Stimulated activated CD4-positive, alpha-beta T cell treated with anti-CD3 and anti-CD28 coated beads, Interleukin-1b, Interleukin-23, amount 100 ng/mL, for 1 hour (primary cell): ENCODE measurements at places on chromosomes 7 and 10.

DNA sequence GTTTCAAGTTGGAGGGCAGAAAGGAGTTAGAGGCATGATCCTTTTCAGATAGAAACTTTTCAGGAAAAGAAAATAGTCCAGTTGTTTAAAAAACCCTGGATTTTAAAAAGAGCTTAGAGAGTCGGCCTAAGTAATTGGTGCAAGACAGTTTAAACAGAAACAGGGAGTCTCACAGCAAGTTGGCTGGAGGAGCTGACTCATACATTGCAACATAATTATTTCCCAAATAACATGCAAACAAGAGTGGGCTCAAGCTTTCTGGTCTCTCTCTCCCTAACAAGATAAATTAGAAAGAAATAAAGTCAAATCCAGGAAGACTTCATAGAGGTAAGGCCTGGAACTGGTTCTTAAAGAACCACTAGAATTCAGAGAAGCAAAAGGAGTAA is 100.3 kb upstream of the AGBL3 start:
- no peak for DNase-seq

GRCh38 chr10:116952729-116953128 is 52.3 kb downstream of the SHTN1 start:
- DNase-seq, result no peak

GRCh38 chr7:120521761-120522737 is 249.1 kb downstream of the KCND2 start:
- DNase-seq, result no peak

DNA sequence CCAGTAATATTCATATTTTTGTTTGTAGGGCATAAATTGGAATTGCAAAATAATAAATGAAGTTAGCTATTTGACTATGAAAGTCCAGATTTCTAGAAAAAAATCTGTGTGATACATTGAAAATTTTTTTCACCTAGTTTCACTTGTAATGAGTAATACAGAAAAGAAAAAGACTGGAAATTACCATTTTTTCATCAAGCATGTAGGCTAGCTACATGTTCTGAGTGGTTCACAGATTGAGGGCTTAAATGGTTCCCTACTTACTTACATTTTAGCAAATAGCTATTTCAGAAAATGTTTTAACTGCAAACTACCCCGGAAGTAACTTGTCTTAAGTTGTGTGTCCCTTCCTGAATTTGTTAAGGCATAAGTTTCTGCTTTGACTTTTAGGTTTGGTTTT is 396.0 kb downstream of the PHF14 start:
- no peak for DNase-seq

GRCh38 chr7:151865070-151865670 is 11.7 kb downstream of the PRKAG2 start:
- DNase-seq, result no peak

- DNase-seq, result no peak
Observed at GRCh38 chr7:132168239-132168638, 408.0 kb downstream of the PLXNA4 start.

- no peak for DNase-seq
Observed at GRCh38 chr10:43218951-43219837, 47.7 kb downstream of the RASGEF1A start.

DNA sequence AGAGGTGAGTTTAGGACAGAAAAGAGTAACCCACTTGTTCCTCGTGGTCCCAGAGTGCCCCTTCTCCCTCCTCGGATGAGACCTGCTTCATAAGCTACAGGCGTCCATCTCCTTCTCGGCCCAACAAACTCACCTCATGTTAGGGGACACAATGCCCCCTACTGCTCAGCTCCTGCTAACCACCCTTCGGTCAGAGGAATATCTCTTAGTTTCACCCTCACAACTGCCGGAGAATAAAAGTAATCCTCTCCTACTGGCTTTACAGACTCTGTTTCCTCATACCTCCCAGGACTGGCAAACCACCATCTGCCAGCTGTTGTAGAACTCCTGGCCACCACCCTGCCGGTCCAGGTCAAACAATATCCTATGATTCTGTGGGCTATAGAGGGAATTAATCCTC is 3.2 kb downstream of the AKR1B15 start:
- DNase-seq, result no peak

DNA sequence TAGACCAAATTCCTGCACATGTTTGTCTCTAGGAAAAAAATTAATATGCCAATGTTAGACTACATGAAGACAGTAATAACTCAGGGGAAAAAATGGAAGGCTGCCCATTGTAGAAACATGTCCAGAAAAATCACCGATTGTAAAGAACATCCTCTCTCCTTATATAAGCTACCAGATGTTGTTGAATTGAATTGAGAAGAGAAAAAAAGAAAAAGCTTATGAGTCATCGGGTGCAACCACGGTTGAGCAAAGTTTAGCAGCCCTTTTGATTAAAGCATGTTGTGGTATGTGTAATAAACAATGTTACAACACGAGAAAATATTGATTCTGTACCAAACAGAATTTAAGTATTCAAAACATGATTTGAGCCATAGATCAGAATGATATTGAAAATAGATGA is 102.3 kb upstream of the ARHGAP21 start:
- DNase-seq, result no peak

DNA sequence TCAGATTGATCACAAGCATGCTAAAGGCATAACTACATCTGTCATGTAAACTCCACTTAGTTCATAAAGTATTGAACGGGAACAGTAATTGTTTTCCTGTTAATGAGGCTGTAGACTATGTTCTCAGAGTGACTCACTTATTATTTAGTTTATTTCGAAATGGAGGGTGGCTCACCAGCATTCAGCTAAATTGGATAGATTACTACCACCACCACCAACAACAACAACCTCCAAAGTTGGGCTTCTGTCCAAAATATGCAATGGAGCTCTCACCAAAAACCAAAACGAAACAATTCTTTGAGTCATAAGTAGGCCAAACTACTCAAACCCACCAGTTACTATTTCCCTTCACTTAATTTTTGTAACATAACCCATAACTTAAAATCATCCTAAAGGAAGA is 127.9 kb upstream of the NRBF2 start:
- no peak for DNase-seq

DNA sequence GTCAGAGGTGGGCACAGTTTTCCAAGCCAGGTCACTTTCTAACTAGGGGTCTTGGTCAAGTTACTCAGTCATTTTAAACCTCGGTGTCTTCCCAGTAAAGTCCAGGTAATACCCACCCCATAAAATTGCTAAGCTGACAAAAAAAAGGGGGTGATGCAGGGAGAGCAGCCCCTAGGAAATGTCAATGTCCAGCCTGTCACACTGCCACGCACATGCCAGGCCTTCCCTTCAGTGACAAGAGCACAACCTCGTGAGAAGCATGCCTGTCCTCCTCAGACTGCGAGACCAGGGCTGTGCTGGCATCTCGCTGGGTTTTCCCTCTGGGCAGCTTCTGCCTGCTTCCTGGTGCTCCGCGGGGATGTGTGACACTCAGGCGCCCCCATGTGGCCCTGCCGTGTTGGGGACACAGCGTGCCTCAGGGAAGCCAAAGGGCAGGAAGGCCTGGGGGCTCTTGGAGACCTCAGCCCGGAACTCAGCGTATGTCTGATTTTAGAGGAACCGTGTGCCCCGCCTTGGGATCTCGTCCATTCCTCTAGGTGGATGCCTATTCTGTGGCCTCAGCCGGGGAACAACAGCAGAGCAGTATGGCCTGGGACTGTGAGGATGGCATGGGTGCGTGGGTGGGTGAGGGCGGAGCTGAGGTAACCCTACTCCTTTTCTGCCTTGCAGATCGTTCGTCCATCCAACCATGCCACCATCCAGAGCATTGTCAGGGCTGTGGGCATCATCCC is 10.2 kb upstream of the GDF2 start:
- peak; percentile 71 for DNase-seq

DNA sequence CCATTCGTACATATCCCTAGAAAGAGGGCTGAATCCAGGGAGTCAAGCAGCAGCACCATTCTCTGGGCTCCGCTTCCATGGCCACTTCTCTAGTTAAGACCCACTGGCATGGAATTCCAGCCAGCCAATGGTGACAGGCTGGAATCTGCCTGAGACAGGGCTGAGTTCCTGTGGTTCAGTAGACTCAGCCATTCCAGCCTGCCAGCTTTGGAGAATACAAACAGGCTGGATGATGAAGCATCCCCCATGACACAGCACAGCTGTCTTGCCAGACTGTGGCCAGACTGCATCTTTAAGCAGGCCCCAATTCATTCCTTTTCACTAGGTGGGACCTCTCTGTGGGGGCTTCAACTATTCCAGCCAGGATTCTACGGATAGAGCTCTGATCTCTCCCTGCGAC is 329.6 kb downstream of the XPNPEP1 start:
- no peak for DNase-seq

DNA sequence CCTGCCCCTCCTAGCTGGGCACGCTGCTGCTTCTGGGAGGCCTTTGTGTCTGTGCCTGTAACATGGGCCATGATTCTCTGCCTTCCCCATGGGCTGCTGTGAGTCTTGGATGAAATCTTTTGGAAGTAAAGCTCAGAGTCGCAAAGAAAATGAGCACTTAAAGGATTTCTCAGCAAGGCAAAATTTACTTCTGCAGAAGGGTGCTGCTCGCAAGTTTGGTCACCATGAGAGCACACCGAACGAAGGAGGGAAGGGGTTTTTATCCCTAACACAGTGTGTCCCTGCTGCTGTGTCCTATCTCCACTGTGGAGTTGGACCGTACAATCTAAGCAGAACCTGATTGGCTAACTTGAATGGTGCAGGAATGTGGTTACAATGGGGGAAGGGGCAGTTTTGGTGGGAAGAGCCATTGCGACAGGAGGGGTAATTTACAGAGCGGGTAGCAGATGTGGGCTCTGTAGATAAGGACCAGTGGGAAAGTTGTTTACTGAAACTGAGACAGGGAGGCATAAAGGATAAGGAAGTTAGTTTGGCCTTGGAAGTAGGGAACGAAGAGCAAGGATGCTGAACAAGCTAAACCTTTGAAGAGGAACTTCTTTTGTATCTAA is 57.5 kb downstream of the FANK1 start:
- no peak for DNase-seq

GRCh38 chr7:36039243-36039642 is 113.8 kb upstream of the EEPD1 start:
- no peak for DNase-seq

DNA sequence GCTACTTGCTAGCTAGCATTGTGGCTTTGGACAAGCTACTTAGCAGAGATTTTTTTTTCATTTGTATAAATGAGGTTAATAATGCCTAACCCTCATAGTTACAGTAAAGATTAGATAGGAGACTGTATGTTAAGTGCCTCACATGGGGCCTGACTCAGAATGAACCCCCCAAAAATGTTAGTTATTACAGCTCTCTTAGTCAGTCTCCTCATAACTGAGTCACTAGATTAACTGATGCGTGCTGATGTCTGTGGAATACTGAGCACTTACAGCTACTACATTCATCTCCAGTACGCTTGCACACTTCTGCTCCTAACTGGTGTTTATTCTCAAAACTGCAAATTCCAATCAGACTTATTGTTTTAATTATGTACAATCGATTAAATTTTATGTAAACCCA is 315.3 kb downstream of the SNX13 start:
- DNase-seq, result no peak

- no peak for DNase-seq
Observed at GRCh38 chr7:44411306-44411705, 79.2 kb downstream of the NUDCD3 start.

- DNase-seq, result no peak
Observed at GRCh38 chr7:76165106-76165972, 36.4 kb upstream of the SRRM3 start.

DNA sequence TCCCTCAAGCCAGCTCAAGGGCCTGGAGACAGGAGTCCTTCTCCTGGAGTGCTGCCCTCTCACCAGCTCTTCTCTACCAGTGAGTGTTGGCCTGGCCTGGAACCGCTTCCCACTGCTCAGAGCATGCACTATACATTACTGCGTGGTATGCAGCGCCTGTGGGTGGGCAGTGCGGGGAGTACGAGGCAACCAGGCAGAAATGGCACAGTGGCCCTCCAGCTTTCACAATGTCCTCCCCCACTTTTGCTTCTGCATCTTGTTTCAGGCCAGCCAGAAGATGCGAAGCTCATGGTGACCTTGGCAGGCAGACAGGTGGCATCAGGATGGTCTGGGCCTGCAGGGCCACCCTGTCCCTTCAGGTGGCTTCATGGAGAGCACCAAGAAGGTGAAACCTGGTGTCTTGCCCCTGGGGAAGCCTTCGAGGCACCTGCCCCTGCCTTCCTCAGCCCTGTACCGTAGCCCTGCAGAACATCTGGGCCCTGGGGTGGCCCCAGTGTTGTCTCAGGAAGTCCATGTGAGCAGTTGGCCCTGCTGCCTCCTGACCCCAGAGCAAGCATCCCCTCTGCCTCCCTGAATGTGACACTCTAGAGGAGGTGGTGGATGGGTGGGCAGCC is 35.8 kb downstream of the RASGEF1A start:
- DNase-seq, result no peak

DNA sequence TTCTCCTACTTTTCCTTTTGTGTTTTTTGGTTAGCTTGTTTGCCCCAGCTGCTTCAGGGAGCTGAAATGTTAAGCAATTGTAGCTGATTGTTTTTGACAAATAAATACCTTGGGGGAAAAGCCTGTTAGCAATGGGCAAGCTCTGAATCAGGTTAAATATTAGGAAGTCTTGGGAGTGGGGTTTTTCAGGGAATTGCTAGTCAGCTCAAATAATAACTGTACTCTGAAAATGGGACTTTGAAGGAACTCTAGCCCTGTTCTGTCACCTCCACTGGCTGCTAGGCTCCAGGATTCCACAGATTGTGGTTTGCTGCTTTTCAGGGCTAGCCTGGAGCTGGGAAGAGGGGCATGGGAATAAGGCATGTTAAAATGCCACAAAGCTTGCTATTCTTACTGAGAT is 39.5 kb downstream of the ADK start:
- DNase-seq, result no peak

DNA sequence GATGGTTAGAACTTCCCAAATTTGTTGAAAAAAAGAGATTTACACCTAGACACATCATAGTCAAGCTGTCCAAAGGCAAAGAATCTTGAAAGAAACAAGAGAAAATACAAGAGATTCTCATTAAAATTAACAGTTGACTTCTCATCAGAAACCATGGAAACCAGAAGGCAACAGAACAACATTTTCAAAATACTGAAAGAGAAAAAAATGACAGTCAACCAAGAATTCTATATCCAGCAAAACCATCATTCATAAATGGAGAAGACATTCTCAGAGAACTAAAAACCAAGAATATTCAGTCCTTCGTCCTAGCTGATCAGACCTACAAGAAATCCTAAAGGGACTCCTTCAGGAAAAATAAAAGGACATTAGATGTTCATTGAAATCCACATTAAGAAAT is 90.6 kb downstream of the ARHGAP22 start:
- no peak for DNase-seq
